Breast epithelium (tissue), 4 donors: ENCODE measurements at places on chromosomes 1 and 21. TPM values are rescaled to one million over a fixed set of nuclear protein-coding genes. Genes with fewer than 3 reads are reported as not detected.

DNA sequence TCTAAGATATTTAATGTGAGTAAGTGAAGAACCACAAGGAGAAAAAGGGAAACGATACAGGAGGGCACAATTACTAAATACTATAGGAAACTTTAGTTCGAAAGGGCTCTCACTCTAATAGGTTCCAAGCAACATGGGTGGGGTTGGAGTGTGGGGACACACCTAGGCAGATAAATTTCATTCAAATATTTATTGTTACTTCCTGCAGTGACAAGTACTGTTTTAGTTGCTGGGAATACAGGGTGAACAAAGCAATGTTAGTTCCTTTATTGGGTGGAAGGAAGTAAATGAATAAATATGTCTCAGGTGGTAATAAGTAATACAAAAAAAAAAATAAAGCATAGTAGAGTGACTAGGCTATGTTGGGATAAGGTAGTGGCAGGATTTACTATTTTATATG lies 73.2 kb upstream of the B3GALT2 start:
- DNase-seq = no peak

DNA sequence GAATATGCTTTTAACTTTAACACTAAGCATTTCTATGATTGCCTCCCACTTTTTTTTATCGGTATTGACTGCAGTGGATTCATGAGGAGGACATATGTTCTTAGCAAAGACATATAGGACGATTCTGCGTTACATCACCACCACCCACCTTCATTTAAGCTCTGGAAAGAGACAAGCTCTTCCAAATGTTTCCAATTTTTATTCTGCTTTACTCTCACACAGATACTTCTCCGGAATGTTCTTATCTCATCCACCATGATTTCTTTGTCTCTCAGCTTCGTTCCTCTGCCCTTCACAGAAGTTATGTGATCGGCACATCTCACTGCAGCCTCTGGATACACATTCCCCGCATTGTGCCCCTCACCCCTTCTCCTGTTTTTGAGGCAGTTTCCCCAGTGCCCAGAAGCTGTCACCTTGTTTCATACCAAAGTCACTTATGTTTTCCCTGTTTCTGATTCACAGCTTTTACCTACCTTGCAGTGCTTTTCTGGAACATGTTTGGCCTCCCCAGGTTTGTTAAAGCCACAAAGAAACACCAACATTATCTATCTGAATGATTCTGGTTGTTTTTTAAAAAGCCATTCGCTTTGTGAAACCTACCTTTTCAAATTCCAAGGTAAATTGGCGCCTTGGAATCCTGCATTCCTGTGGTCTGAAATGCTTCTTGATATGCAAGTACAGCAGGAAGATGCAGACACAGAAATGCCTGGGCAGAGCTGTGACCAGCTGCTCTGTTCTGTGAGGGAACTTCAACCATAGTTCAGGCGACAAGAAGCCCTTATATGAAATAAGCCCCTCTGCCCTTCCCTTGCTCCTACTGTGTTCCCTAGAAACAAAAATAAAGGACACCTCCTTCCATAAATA lies 1020.2 kb downstream of the TTLL7 start:
- no peak for DNase-seq

DNA sequence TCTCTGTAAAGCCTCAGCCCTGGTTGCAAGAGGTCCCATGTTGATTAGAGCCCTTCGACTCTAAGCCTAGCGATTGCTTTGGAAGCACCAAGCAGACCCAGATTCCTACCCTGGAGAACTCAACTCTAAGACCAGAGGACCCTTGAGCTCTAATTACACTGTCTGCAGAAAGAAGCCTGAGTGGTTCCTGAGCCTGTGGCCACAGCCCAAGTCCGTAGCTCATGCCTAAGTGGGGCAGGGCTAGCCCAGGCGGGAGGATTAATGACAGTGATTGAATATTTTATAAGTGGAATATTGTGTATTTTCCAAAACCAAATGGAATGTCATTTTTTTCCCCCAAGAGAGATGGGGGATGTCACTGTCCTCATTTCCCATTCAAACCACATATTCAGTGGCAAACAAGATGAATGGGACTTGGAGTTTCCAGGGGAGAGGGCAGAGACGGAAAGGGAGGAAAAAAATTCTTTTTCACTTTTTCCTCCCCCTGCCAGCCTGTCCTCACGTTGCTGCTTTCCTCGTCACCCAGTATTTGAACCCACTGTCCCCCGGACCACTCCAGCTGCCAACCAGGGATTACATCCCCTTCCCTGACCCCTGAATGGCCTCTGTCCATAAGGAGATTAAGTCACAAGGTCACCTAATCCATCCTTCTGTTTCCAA lies 79.6 kb upstream of the CTTNBP2NL start:
- no peak for DNase-seq

GRCh38 chr21:42143111-42143510 lies 72.0 kb downstream of the UMODL1 start:
- DNase-seq = no peak

DNA sequence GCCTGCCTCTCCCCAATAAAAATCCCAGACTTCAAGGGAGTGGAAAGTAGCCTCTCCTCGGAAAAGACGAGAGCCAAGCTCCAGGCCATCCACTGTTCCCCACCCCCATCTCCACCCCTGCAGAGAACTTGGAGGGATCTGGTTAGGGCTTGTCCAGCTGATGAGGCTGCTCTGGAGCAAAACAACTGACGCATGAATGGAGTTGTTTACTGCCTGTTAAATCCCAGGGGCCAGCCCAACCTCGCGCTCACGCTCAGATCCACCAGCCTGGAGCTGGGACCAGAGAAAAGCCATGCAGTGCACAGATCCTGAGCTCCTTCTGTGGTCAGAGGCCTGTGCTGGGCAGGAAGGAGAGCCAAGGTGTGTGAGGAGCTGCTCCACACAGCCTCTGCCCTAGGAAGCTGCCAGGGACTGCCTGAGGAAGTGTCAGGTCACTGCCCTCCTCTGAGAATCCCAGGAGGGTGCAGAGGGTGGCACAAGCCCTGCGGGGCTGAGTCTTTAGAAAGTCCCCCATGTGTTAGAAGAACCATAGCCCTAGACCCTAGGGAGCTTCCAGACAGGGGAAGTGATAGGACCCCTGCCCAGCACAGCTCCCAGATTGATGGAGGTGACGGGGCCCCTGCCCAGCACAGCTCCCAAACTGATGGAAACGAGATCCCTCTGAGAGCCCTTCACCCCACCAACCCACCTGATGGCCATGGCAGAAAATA lies 109.0 kb upstream of the IPO9 start:
- no peak for DNase-seq

GRCh38 chr1:235954306-235955283 lies 87.9 kb upstream of the LYST start:
- DNase-seq = no peak

- DNase-seq = no peak
These were observed 88.0 kb upstream of the CTTNBP2NL start for GRCh38 chr1:112307930-112308591.

Gene MYOG
- total RNA-seq = not detected

Gene CR2
- not detected for total RNA-seq

Gene LRRC40
- total RNA-seq = 15.4 TPM

Gene AMY1A
- total RNA-seq = not detected

Gene HSF2BP
- 1.8 TPM for total RNA-seq

Gene CFAP141
- total RNA-seq = not detected
